ENCODE measurements at places on chromosomes 3 and 15.

- no peak for DNase-seq
These were observed 82.4 kb upstream of the PRR23C start for GRCh38 chr3:139127101-139127500.

DNA sequence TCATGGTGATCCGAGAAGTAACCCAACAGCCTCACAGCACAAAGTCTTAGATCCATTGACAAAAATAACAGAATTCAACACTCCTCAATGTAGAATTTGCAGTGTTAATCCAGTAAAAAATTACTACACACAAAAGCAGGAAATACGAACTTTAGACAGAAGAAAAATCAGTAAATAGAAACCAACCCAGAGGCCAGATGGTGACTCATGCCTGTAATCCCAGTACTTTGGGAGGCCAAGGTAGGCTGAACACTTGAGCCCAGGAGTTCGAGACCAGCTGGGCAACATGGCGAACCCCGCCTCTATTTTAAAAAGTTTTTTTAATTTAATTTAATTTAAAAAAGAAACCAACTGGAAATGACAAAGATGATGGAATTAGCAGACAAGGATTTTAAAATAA, 36.1 kb downstream of the SELENOT start:
- DNase-seq, result no peak

DNA sequence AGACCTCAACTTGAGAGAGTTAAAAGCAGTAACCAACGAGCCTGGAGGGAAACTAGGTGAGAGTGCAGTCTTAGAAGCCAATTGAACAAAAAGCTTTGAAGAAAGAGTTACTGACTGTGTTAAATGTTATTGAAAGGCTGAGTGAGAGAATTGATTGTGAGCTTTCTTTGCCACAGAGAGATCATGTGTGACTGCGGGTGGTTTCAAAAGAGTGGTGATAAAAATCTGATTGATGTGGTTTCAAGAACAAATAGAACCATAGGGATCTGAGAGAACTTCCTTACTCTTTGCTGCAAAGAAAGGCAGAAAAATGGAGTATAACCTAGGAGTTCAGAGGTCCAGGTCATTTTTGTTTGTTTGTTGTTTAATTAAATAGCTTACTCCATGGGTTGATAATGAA, 759.9 kb upstream of the ALCAM start:
- DNase-seq, result no peak

GRCh38 chr15:52180196-52180835, 10.9 kb downstream of the GNB5 start:
- DNase-seq, result no peak
